ENCODE measurements at places on chromosomes 6 and 20.

GRCh38 chr20:38859070-38859690 lies 53.7 kb downstream of the PPP1R16B start:
- DNase-seq: no peak

DNA sequence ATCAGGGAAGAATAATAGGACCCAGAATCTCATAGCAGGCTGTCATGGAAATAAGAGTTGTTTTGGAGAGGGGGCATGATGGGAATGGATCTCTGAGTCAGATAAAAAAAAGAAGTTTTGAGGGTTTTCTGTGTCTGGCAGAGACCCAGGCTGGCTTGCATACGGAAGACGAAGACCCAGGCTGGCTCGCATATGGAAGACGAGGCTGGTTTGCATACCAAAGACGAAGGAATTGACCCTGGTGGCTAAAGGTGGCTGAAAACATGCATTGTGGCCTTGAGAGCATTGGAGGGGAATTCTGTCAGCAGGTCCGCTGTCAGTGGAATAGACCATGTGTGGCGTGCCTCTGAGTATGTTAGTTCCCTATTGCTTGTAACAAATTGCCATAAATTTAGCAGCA lies 335.1 kb downstream of the BTBD3 start:
- DNase-seq: no peak

DNA sequence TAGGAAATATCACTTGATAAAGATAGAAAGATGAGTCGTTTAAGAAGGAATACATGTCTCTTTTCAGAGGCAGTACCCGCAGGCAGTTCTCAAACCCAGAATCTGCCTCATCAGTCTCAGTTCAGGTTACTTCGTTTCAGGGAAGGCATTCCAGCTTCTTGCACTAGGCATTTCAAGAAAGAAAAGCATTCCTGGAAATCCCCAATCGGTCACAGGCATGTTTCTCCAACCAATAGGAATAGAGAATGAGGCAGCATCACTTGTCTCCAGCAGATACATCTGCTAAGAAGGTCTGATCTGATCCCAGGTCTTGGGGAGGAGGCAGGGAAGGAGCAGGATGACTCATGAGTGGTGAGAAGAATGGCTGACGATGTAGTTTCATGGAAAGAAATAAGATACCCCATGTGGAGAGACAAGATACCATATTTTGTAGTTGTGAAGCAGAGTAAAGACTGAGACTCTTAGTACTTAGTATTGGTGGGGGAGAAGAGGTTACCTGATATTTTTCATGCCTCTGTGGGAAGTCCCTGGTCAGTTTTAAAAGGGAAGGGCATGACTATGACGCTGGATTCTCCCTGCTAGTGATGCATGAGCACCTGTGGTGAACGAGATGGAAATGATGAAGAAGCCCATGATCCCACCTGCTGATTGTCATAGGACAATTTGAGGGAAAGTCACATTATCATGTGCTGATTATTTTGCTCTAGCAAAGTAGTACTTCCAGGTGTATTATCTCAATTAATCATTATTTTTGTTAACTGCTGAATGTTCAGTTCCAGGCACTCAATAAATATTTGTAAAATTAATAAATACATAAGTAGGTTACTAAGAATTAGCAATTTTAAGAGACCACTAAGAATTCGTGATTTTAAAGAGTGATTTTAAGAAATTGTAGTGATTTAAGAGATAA lies 20.3 kb upstream of the HLA-DRB1 start:
- no peak for DNase-seq

- no peak for DNase-seq
Measured at GRCh38 chr6:105459864-105460263, 57.0 kb upstream of the PREP start.

DNA sequence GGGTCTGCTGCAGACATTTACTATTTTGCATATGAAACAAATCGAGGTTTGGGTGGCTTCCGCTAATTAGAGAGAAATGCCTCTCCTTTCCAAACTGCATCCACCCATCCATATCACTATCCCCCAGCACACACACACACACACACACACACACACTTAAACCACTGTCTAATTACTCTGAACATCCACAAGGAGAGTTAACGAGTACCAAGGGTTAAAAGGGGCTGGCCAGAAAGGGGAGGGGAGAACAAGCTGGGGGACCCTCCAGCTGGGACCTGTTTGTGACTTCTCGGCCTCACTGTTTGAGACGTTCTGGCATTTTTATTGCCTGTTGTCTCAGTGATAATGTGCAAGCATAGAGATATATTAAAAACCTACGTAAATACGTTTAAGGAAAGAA lies 261.2 kb downstream of the FOXC1 start:
- DNase-seq: no peak

DNA sequence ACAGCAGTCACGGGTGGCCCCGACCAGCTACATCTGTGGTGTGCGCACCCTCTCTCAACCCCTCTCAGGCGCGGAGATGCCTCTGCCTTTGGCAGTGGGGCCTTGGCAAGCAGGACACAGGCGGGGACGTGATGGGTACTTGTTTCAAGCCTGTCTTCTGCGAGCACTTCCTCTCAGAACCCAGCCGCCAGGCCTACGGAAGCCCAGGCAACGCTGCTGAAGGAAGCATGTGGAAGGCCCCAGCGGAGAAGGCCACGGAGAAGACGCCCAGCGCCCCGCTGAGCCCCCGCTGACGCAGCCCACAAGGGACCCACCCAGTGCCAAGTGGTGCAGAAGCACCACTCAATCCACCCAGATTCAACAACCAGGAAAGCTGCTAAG lies 13.0 kb downstream of the SERPINB6 start:
- no peak for DNase-seq

DNA sequence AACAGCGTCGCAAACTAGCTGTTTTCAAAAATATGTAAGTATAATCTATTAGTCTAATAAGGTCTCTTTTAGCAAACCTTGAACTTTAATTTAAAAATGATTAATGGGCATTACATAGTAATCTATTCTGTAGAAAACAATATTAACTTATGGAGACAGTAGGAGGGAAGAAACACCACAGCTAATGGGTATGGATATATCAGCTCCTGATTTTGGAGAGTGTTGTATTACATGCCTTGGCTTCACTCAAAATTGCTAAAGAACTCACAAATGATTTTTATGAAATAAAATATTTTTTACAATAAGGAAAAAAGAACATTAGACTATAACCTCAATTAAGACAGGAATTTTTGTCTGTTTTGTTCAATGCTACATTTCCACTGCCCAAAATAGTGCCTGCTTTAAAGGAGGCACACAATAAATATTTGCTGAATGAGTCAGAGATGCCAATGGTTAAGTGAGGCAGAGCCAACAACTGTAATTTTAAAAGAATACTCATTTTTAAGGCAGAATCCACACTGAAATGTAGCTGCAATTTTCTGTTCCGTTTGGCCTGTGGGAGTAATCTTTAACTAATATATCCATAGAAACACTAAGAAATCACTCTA lies 15.7 kb downstream of the ATG5 start:
- no peak for DNase-seq

GRCh38 chr20:32444474-32445220 lies 86.5 kb downstream of the ASXL1 start:
- no peak for DNase-seq

Data from NCI-H2107 (cell line).